ENCODE measurements at places on chromosomes 1 and 21.

DNA sequence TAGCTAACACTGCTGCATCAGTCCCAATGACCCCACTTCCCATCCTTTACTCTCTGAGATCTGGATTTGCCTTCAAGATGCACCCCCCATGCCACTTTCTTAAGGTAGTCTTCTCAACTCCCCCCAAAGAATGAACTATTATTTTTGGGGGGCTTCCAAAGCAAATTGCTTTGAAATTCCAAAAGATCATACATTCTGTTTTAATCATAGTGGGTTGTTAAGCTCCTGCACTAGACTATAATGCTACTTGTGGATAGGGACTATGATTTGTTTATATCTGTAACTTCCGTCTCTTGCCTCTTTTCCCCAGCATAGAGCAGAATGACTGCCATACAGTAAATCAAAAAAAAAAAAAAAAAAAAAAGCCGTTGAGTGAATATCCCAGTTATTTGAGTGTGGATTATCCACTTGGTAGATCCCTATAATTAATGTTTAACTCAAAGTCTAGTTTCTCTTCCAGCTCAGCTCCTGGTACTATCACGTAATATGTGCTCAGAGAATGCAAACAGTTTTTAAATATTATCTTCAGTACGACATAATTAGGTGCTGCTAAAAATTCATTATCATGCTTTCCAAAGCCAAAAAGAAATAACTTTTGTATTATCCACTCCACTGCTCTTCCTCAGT lies 26.9 kb downstream of the KIRREL1 start:
- DNase-seq, result no peak

DNA sequence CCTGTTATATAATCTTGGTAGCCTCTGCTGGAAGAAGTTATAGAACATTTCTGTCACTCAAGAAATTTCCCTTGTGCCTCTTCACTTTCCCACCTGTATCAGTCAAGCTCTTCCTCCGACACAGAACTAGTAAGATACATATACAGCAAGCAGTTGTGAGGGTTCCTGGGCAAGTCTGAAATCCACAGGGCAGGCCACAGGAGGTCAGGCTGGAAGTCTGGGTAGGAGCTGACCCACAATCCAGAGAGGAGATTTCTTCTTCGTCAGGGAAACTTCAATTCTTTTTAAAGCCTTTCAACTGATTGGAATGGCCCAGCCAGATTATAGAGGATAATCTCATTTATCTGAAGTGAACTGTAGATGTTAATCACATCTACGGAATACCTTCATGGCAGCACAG lies 96.4 kb upstream of the FMN2 start:
- DNase-seq, result no peak

DNA sequence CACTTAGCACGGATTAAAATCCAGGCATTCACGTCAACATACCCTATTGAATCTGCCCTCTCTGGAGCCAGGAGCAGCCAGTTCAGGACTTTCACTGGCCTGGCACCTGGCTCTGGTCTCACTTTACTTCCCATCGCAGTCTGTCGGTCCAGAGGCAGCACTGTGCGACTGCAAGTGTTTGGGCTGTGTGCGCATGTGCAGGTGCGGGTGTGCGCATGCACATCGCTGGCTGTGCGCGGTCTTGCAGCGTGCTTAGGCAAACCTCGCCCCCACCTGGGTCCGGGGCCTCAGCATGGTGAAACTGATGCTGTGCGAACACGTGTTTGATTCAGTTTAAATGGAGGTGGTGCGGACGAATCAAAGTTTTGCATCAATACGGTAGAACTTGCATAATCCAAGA lies 38.0 kb downstream of the ATF3 start:
- no peak for DNase-seq

GRCh38 chr1:203280061-203280460 lies 25.3 kb upstream of the BTG2 start:
- DNase-seq, result no peak

DNA sequence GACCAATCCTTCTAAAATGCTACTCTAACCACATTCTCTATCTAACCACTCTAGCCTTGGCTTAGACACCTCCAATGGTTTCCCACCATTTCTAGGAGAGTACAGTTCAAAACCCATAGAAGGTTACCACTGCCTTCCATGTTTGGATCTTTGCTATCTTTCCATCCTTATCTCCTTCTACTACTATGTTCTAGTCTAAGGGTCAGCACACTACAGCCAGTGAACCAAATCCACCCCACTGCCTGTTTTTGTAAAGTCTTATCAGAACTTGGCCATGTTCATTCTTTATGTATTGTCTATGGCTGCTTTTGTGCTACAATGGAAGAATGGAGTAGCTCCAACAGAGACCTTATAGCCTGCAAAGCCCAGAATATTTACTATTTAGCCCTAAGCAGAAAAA lies 6.2 kb downstream of the MTF1 start:
- DNase-seq, result no peak

DNA sequence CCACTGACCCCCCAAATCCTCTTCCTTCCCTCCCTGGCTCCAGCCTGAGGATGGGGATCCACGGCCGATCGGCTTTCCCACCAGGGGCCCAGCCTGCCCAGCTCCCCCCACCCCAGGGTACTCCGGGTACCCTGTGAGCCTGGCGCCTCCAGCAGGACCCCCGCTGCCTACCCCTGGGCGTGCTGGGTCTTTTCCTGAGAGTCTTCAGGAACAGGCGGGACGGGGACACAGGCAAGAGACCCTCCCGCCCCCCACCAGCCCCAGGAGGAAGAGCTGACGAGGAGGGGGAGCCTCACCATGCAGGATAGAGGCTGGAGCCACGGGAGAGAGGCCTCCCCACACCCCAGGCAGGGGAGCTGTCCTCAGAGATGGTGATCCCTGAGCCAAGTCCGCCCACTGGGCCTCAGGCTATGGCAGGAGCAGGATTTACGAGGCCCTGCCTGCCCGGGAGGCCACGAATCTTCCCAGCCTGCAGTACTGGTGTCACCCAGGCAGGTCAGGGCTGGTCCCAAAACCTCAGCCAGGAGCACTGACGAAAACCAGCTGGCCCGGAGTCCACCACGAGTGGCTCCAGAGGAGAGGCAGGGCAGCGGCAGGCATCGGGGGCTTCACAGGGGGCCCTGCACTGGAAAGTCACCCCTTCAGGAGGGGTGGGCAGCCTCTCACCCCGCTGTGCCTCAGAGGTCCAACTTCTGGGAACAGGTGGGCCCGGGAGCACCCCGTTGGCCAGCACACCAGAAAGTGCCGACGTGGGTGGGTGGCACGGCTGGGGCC lies 58.0 kb downstream of the MEGF6 start:
- no peak for DNase-seq

DNA sequence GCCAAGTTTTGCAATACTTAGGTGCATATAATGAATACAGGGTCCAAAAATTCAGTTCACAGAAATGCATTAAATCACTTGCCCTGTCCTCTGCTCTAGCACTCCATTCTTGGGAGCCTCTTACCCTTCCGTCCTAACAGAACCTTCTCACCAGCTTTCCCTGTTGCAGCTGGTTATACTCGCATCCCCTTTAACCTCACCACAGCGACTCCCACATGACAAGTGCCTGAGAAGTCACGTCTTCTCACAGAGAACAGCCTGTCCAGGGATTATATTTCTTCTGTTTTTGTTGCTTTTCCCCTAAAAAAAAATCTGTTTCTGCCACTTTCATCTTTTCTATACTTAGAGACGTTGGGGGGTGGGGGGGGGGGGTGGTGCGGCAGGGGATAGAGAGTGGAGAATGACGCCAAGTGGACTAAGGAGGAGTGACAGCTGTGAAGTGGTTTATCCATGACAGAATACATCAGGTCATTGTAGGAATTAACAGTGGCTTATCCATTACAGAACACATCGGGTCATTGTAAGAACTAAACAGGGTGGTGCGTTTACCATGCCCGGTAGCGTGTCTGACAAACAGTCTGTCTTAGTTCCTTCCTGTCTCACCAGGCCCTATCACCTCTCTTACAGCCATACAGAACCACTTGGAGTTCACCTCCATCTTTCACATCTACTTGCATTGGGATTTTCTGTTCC lies 117.6 kb downstream of the UBE2U start:
- no peak for DNase-seq

- no peak for DNase-seq
Observed at GRCh38 chr1:14599183-14599791, 802 bp downstream of the KAZN start.

DNA sequence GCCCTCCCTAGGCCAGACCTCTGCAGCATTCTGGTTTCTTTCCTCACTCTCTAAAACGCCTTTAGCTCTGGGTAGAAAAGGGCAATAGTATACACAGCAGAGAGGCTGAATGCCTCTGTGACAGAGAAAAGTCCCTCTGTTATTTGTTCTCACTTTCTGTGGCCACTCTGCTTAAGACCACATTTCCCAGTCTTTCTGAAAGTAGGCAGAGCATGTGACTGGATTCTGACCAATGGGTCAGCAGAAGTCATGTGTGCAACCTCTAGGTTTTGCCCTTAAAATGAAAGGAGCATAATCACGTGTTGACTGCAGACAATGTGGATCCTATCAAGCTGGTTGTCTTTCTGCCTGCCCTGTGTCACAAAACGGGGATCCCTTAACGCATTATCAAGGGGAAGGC lies 79.7 kb upstream of the MARK1 start:
- DNase-seq, result no peak

DNA sequence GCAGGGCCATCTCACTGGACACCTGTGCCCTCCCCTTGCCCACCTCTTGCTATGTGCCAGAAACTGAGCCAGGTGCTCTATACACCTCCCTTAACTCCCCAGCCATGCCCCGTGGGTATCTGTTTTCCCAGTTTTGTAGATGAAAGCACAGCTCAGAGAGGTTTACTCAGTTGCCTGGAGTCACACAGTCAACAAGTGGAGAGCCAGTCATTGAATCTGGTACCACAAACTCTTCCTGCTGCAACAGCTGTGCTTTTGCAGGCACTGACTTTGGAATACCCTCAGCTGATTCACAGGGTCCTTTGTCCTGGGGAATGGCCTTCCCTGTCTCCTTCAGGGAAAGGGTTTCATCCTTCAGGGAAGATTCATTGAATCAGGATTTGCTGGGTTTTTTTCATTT lies 22.1 kb downstream of the PAX7 start:
- no peak for DNase-seq

GRCh38 chr1:150516050-150516591 lies 569 bp downstream of the FALEC start:
- no peak for DNase-seq

GRCh38 chr1:9901148-9902059 lies 8.7 kb downstream of the CTNNBIP1 start:
- no peak for DNase-seq

DNA sequence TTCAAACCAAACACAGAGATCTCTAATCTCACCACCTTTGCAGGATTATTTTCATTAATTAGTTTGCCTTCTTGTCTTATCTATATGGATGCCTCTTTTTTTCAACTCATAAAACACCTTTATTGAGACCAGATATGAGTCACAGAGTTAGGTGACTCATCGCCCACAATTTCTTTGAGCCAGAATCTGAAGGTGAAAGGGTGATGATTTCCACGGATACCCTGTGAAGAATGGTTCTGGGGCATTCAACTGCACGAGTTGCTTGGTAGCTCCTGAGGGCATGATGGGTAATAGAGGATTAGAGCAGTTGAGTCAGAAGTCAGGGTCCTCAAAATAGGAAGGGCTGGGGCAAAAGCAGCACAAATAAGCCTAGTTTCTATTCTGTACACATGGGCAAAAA lies 128.2 kb downstream of the TBX19 start:
- no peak for DNase-seq

- DNase-seq, result no peak
Observed at GRCh38 chr1:15290382-15290781, 43.4 kb downstream of the FHAD1 start.

- no peak for DNase-seq
Observed at GRCh38 chr1:88504601-88505000, 179.5 kb upstream of the PKN2 start.

DNA sequence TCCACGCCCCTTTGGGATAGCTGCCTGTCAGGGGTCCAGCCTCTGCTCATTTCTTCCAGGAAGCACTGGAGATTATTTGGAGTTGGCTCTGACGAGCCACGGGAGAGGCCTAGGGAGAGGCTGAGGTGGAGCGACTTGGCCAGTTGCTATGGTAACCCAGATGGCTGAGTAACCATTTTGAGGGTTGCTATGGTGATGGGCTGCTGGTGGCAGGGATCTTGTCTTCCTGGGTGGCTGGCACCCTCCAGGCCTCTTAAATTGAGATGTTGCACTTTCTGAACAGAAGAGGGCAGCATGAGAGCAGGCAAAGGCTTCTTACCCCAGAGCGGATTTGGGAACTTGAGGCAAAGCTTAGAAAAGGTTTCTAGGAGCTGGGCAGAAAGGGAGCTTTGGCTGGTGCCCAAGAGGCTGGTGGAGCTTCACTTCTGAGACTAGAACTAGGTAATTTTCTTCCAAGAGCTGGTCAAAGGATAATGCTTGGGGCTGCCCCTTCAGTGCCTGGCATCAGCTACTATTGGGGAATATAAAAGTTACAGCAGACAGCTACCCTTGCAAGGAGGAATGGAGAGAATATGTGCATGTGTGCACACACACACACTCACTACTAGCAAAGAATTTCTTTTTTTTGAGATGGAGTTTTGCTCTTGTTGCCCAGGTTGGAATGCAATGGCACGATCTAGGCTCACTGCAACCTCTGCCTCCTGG lies 72.5 kb downstream of the NDUFS5 start:
- DNase-seq, result no peak

GRCh38 chr21:42172596-42173483 lies 46.1 kb upstream of the ABCG1 start:
- DNase-seq, result no peak

- no peak for DNase-seq
Observed at GRCh38 chr1:38089712-38090360, 43.2 kb upstream of the POU3F1 start.

GRCh38 chr1:5646486-5647149 lies 345.6 kb downstream of the NPHP4 start:
- no peak for DNase-seq

DNA sequence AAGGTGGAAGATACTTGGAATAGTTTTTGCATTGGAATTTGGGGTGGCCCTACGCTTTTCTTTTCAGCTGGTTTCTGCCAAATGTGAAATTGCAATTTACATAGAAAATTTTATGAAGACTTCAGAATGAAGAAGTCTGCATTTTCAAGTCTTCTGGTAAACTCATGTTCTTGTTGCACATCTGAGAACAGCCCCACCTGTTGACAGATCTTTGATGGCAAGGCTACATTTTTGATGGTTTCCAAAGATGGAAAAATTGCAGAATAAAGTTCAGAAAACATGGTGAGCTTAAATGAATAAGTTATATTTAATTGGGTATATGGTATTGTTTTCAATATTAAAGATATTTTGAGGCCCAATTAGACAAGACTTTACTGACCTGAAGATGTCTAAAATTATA lies 25.4 kb downstream of the OLFM3 start:
- no peak for DNase-seq

- DNase-seq, result no peak
Observed at GRCh38 chr1:89536555-89537341, 12.1 kb downstream of the LRRC8B start.

Data from RWPE2 (cell line).